NCI-H446 (cell line): ENCODE measurements at places on chromosomes 3 and 15.

GRCh38 chr3:84724877-84725276, 233.9 kb upstream of the CADM2 start:
- DNase-seq = peak; percentile 8

GRCh38 chr15:40937762-40938535, 8.8 kb downstream of the DLL4 start:
- no peak for DNase-seq

- no peak for DNase-seq
These were observed 300.7 kb downstream of the OXSM start for GRCh38 chr3:26090589-26090988.

- DNase-seq = no peak
These were observed 953.8 kb upstream of the GBE1 start for GRCh38 chr3:82715091-82715856.

DNA sequence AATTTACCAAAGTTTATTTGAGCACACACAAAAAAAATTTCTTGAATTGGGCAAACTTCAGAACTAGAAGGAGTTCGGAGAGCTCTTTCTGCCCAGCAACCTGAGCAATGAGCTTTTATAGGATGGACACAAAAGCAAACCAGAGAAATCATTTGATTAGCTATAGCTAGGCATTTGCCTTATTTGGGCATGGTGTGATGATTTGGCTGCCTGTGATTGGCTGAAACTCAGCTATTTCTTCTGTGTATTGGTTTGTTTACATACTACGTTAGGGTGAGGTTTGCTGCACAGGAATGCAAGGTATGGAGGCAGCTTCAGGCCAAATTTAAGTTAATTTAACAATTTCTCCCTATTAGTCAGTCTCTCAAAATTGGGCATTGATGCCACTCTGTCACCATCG, 65.1 kb downstream of the NEK11 start:
- no peak for DNase-seq

DNA sequence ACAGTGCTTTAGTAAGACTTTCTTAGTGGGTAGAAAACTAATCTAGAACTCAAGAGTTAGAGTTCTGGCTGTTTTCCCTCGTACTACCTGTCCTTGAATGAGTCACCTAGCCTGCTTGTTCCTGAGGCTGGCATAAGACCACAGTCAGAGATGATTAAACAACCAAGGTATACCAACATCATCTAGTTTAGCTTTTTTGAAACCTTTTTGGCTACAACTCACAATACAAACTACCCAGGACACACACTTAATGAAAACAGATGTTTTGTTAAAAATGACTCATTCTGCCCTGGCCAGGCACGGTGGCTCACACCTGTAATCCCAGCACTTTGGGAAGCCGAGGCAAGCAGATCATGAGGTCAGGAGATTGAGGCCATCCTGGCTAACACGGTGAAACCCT, 4.6 kb downstream of the MCCC1 start:
- no peak for DNase-seq

- no peak for DNase-seq
These were observed 97.8 kb upstream of the SELENOK start for GRCh38 chr3:53989451-53989850.

DNA sequence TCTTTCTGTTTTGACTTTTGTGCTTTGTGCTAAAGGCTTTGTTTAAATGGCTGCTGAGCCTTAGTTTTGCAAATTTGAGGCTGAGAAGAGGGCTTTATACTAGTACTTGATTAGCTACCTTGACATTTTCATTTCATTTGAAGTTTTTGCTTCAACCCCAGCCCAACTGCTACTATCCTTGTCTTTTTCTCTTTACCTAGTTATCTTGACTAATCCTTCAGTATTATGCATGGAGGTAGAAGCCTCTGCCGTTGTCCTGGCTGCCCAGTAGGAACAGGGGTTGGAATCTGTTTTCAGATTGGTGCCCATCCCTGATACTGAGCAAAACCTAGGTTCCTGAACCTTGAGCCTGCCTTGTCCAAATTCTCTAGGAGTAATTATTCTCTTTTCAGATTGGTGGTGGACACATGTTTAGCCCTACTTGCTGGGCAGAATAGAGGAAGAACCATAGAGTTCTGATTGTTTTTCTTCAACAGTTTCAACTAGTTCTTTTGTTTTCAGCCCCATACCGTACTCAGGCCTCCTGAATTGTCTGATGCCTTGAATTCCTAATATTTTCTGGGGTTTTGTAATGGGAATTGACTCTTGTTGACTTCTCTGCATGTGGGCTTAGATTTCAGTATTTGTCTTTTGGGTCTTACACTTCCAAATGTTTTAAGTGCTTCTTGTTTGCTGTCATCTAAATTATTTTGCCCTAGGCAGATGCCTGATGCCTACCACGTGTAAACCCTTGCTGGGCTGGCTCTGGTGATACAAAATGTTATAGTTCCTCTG, 143.2 kb downstream of the DOCK3 start:
- no peak for DNase-seq

DNA sequence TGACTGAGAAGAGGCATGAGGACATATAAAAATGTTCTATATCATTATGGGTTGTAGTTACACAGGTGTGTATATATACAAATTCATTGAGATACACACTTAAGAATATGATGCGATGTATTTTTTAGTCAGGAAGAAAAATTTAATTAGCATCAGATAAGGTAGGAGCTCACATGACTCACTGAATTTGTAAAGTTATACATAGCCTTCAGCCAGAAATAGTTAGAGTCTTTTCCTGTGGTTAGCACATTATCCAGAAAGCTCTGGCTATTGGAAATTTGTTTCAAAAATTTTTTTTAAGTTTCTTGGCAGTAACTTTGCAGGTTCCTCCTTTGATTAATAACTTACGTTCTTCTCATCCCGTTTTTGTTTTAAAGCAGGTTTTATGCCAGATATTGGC, 88.6 kb downstream of the STT3B start:
- DNase-seq = no peak

DNA sequence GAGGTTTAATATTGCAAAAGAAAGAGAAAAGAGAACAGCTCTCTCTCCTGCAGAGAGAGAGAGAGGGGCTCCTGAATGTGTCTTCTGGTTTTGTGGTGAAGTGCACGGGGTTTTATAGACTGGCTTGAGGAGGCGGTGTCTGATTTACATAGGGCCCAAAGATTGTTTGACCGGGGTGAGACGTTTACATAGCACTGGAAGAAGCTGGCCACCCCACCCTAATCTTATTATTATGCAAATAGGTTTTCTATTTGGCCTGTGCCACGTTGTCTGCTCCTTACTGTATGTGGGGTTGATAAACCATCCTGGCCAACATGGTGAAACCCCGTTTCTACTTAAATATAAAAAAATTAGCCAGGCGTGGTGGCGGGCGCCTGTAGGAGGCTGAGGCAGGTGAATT, 268.6 kb downstream of the SV2B start:
- no peak for DNase-seq

DNA sequence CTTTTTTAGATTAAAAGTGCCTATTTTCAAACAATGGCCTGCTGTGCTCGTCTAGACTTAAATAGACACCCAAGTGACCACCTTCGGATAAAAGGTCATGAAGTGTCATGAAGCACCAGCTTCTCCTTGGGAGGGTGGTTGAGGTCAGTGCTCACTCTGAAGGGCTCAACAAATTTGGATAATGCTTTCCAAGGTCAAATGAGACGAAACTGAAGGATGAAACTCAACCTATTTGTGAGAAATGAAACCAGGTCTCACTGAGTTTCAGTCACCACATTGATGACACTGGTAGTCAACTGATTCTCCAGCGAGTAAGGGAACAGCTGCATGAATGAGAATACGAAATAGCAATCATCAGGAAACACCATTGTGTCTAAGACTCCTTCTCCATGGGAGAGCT, 852.6 kb downstream of the NTRK3 start:
- no peak for DNase-seq

GRCh38 chr15:67080118-67080899, 14.9 kb downstream of the SMAD3 start:
- DNase-seq = no peak

DNA sequence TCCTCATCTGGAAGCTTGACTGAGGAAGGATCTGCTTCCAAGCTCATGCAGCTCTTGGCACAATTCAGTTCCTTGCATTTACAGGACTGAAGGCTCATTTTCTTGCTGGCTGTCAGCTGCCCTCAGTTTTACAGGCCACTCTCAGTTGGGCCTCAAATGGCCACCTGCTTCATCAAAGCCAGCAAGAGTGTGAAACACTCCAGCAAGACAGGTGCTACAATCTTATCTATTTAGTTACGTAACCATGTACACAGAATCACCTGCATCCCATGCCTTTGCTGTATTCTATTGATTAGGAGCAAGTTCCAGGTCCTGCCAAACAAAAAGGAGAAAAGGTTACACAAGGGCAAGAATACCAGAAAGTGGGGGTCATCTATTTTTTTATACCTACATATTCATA, 40.8 kb downstream of the RHCG start:
- no peak for DNase-seq

DNA sequence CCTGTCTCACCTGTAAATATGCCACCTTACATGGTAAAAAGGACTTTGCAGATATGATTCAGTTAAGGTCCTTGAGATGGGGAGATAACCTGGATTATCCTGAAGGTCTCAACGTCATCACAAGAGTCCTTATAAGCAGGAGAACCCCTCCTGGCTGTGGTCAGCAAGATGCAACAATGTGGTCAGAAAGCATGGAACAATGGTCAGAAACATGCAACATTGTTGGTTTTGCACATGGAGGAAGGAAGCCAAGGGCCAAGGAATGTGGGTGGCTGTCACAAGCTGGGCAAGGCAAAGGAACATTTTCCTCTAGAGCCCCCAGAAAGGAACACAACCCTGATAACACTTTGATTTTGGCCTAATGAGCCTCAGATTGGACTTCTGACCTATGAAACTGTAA, 9.4 kb upstream of the SUMF1 start:
- no peak for DNase-seq

GRCh38 chr15:64780600-64781156, 5.3 kb upstream of the RBPMS2 start:
- DNase-seq = no peak

- DNase-seq = no peak
These were observed 665.9 kb downstream of the SQOR start for GRCh38 chr15:46300716-46301115.

GRCh38 chr3:155995525-155996370, 124.6 kb upstream of the KCNAB1 start:
- no peak for DNase-seq

DNA sequence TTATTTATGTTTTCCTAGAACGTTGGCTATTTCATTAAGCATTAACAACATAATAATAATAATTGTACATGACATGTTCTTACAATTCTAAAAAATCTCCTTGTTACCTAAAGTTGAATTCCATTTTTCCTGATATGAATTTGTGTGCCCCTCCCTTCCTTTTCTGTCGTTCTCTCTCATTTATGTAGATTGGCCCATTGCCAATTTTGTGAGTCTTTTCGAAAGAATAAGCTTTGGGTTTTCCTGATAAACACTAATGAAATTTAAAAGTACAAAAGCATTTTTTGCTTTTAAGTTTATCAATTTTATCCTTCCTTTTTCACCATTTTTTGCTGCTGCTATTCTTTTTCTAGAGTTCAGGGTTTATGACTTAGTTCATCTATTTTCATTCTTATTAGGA, 44.9 kb downstream of the PRR23E start:
- DNase-seq = no peak

- DNase-seq = no peak
These were observed 38.6 kb downstream of the MCTP2 start for GRCh38 chr15:94269954-94270353.

DNA sequence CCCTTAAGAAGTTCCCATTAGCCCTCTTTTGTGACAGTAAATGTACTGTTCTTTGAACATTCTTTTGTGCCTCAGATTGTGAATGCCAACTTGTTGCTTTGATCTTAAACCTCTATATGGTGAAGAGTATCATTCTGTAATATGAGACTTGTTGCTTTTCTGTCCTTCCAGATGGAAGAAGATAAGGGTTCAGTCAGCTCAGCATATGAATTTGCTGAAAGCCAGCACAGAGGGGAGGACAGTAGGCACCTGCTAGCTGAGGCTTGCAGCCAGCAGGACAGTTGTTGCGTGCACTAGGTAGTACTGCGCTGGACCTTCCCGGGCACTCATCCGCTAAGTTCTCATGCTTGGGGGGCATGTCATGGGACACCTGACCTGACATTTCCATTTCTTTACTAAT, 74.7 kb downstream of the DCUN1D1 start:
- DNase-seq = no peak

- DNase-seq = peak; percentile 85
These were observed 3.9 kb downstream of the CRYGS start for GRCh38 chr3:186540221-186540834.

DNA sequence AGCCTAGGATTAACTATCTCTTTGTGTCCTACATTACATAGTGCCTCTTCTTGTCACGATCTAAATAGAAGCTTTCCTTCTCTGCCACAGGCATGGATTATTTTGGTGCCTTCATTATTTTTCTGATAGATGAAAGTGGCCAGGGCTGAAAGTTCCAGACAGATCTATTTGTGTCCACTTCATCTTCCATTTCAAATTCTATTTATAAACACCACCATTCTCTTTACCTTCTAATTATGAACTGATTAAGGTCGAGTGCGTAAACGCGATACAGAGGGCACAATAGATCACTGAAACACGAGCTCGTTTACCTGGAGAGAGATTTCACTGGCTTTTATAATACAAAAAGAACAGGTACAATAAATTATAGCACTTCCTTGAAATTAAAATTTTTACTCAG, 105.0 kb downstream of the EDEM1 start:
- DNase-seq = no peak

GRCh38 chr3:182570946-182571594, 222.2 kb upstream of the ATP11B start:
- DNase-seq = no peak

GRCh38 chr3:124131580-124131979, 139.7 kb upstream of the ROPN1 start:
- no peak for DNase-seq

GRCh38 chr3:139941580-139941979, 6.6 kb downstream of the CLSTN2 start:
- DNase-seq = no peak

DNA sequence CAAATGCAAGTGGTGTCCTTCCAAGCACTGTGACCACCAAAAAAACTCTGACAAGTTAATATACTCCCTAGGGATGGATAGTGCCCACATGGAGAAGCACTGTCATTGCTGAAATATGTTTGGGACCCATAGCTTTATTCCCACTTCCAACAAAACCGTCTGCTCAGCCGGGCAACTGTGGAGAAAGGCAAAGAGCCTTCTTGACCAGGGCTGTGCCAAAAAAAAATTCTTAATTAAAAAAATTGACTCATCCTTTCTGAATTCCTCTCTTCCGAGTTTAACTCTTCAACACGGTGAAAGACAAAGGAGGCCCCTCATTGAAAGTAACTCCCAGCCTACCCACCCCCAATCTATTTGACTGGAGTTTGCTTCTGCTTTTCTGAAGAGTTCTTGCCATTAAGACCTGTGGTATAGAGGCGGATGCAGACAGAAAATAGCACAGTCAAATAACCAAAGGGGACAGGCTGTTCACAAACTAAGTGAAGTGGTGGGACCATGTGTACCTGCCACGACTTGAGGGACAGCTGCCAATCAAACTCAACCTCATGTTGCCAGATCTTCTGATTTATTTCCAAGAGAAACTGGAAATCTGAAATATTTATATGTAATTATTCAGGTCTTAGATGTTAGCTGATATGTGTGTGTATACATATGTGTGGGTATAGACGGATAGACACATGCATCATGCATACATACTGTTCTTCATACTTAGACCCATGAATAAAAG, 135.4 kb upstream of the PFN2 start:
- DNase-seq = no peak
